ENCODE measurements at places on chromosomes 1 and 21.

DNA sequence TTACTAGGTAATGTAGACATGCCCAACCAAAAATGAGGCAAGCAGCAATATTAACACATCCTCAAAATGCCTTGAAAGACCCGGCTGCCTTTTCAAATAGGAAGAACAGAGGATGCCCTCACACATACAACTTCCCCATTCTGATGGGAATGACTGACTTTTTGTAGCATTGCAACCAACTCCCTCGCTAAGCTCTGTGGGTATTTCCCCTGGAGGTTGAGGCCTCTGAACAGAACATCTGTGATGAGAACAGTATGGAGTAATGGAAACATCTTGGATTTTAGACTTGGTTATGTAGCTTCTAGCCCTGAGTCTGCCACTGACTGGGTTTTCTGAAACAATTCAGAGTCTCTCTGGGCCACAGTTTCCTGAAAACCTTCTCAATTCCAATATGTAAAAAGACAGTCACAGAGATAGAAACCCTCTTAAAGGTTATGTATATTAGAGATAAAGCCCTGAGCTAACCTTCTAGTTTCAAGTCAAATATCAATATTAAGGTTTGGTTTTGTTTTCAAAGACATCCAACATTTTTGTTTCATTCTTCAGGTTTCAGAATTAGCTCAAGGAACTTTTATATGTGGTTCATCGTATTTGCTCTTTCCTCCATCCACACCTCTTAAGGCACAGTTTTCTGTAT is 311.5 kb downstream of the SETD4 start:
- no peak for DNase-seq

DNA sequence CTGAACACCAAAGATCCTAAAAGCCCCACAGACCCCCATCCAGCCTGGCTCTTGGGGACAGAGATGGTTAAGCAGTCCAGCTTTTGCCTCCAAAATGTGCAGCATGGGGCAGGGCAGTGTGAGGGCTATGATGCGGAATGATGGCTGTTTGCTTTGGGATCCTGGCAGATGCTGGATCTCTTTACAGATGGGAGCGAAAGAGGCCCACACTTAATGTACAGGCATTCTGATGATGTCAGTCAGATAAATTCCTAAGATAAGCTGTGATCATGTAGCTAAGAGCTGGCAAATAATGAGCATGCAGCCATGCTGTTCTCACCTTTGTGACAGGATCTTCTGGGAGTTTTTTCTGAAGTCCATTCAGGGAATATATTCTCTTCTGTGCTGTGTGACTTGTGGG is 17.6 kb upstream of the KCNQ4 start:
- no peak for DNase-seq

DNA sequence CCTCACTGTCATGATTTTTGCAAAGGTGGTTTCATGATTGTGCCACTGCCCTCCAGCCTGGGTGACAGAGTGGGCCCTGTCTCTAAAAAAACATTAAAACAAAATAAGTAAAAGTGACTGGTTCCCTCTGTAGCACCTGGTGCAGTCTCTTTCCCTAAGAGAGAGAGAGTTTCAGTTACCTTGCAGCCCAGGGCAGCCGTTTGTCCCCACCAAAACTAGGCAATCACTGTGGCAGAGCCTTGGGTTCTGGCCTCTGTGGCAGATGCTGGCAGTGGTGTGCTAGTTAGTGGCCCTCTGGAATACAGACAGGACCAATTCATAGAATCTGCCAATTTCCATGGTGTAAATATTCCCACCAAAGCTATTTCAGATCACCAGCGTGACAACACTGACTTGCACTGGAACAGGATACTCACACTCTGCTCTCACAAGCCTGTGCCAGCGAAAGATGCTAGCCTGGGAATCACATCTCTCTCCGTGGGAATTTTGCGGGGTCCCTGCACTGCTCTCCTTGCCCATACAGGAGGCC is 108.7 kb downstream of the TLR5 start:
- no peak for DNase-seq

DNA sequence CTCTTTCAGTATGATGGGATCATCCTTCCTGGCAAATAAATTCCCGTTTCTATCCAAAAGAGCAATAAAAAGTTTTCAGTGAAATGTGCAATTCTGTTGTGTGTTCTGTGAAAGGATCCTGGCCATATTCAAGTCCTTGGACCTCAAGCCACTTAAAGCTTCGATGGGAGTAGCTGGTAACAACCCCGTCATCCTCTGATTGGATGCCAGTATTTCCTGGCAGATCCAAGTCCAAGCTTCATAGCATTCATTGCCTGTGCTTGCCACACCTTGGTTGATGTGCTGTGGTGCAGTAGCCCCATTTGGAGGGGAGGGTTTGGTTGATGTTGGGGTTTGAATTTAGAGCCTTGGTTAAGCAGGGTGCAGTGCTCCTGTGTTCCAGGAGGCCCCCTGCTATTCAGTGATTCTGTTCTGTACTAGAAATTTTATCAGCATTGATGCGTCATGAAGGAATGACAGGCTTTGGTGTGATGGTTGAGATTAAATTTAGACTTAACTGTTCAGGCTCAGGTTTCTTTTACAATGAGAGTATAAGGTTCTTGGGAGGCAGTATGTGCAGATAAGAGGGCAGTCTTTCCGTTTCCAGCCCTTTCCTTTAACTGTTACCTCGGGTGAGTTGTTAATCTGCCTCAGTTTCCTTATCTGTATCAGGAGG is 4.9 kb downstream of the RPL11 start:
- no peak for DNase-seq

- no peak for DNase-seq
These were observed 148.9 kb upstream of the IGSF21 start for GRCh38 chr1:17958704-17959103.
